SK-N-SH (cell line): ENCODE measurements at places on chromosomes 3 and 15.

DNA sequence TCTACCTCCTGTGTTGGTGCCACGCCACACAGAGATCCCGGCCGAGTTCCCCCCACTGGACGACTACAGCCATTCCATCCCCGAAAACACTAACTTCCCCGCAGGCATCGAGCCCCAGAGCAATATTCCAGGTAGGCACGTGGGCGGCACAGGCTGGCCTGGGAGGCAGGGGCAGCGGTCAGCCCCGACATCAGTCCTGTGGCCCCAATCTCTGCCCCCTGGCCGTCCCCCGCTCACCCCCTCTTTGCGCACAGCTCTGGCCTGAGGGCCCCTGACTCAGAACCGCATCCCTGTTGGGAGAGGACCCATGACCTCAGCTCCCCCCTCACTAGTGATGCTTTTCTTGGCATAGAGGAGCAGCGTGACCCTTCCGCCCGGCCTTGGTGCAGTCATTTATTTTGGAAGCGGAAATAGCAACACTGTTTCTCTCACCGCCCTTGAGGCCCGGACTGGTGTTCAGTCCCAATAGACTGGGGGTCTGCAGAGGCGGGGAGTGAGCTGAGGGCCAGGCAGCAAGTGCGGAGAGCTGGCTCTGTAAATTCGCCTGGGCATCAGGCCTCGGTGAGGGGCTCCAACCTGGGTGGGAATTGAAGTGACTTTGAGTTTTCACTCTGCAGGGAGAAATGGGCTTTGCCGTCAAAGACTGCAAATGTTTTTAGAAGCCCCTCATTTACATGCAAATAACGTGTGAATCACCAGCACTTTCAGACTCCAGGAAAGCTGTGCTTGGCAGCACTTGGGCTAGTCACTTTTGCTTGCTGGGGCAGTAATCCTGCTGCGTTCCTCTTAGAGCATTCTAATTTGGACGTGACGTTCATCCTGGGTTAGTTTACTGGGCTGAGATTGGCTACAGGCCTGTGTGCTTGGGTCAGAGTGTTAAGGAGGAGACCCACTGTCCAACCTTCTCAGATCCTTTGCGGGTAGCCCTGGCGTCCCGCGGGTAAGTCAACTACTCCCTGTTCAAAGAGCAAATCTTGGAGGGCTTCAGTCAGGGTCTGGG is 88.9 kb downstream of the AAGAB start:
- DNase-seq: no peak

GRCh38 chr3:167203062-167203461 is 177.0 kb downstream of the ZBBX start:
- no peak for DNase-seq

DNA sequence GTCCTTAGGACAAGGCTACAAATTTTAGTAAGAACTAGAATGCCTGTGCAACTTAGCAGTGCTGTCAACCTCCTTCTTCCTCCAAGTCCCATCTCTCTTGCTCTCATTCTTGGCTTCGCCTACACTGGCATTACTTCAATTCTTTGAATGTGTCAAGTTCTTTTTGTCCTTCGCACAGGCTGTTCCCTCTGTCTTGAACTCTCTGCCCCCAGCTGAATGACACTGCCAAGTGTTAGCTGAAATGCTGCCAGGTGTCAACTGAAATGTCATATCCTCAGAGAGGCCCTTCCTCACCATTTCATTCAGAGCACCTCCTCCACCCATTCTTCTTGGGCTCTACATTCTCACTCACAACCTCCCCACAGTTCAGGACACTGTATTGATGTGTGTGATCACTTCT is 48.8 kb upstream of the PSMD6 start:
- no peak for DNase-seq

- no peak for DNase-seq
These were observed 276.7 kb upstream of the RARB start for GRCh38 chr3:25151281-25151902.

GRCh38 chr15:91219206-91219605 is 119.1 kb downstream of the SV2B start:
- DNase-seq: no peak
